Keratinocyte (primary cell): ENCODE measurements at places on chromosomes 2 and 18. TPM values are rescaled to one million over a fixed set of nuclear protein-coding genes. Genes with fewer than 3 reads are reported as not detected.

The DNAH7 gene
- polyA plus RNA-seq: 0.17 to 0.28 TPM (median 0.17 TPM) in 3 replicates

The CYS1 gene
- 0.14 to 0.52 TPM (median 0.48 TPM) in 3 replicates for polyA plus RNA-seq

The CD8B gene
- not detected in 3 replicates for polyA plus RNA-seq

The GCG gene
- not detected in 3 replicates for polyA plus RNA-seq

The TCF7L1 gene
- 0.82 to 2.6 TPM (median 1.0 TPM) in 3 replicates for polyA plus RNA-seq

The RAB6D gene
- polyA plus RNA-seq: 0.04 to 0.06 TPM (median 0.05 TPM) in 3 replicates

The PPP4R3B gene
- polyA plus RNA-seq: 14.7 to 30.1 TPM (median 16.5 TPM) in 3 replicates

The GPAT2 gene
- polyA plus RNA-seq: 0.05 to 0.29 TPM (median 0.06 TPM) in 3 replicates

DNA sequence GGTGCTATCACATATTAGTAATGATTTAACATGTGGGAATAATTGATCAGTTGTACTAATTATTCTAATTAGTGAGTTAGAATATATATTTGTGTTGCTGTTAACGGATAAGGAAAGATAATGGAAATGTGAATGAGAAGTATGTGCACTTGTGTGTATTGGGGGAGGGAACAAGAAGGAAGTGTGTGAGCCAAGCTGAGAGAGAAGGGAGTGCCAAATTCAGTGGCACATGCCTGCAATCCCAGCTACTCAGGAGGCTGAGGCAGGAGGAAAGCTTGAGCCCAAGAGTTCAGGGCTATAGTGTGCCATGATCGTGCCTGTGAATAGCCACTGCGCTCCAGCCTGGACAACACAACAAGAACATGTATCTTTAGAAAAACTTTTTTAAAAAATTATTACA lies 9.3 kb downstream of the BARD1 start:
- peaks cover 1% of the 10 kb centered on the region for H3K4me1 ChIP-seq
- H3K27ac ChIP-seq: no peak overlapping the region
- H3K4me3 ChIP-seq: no peak overlapping the region
- H3K27me3 ChIP-seq: no peaks in the 10 kb centered on the region
- no peak for DNase-seq

- no peaks in the 10 kb centered on the region for H3K36me3 ChIP-seq
- DNase-seq: no peak
- peak overlapping the region; percentile 14 for H3K4me3 ChIP-seq
- no peak overlapping the region for H3K27ac ChIP-seq
Measured at GRCh38 chr18:21074336-21075323, 37.0 kb downstream of the ROCK1 start.

- peaks cover 59% of the 10 kb centered on the region for H3K4me1 ChIP-seq
- peak overlapping the region; percentile 100 for H3K27ac ChIP-seq
- H3K4me3 ChIP-seq: no peak overlapping the region
- H3K36me3 ChIP-seq: no peaks in the 10 kb centered on the region
- H3K27me3 ChIP-seq: no peaks in the 10 kb centered on the region
- DNase-seq: peak; percentile 100
Measured at GRCh38 chr2:207337234-207338219, 171.8 kb upstream of the KLF7 start.

DNA sequence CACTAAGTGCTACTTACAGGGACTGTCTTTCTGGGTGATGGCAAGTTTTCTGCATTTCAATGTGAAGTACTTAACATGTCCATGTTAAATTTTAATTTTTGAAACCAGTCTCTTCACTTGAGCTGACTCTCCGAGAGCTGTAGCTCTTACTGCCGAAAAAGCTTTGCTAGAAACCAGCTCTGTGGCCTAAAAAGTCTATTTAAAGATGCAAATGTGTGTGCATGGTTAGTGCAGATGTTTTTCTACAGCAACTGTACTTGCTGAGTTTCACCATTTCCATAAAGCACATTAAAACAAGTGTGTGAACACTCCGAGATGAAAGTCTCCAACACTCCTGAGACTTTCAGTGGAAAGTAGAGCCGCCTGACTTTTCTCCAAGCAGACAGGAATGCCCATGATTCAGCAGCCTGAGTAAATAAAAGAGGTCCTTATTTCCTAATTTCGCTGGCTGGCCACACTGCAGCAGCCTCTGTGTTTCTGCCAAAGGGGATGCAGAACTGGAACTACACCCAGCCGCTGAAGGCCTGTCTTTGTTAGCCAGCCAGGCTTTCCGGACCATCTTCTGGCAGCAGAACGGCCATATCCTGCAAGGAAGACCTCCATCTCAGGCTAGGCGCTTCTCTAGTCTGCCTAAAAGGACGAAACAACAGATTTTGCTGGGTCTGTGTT lies 121.2 kb downstream of the ZNF521 start:
- H3K27ac ChIP-seq: no peak overlapping the region
- no peaks in the 10 kb centered on the region for H3K36me3 ChIP-seq
- DNase-seq: no peak
- H3K4me3 ChIP-seq: no peak overlapping the region

GRCh38 chr18:47978603-47979002 lies 48.1 kb upstream of the SMAD2 start:
- H3K4me3 ChIP-seq: no peak overlapping the region
- H3K4me1 ChIP-seq: no peaks in the 10 kb centered on the region
- no peak overlapping the region for H3K27ac ChIP-seq
- H3K36me3 ChIP-seq: no peaks in the 10 kb centered on the region
- peaks cover 16% of the 10 kb centered on the region for H3K27me3 ChIP-seq
- DNase-seq: no peak

- no peaks in the 10 kb centered on the region for H3K27me3 ChIP-seq
- no peak for DNase-seq
- no peaks in the 10 kb centered on the region for H3K36me3 ChIP-seq
- no peak overlapping the region for H3K4me3 ChIP-seq
- peaks cover 39% of the 10 kb centered on the region for H3K4me1 ChIP-seq
- no peak overlapping the region for H3K27ac ChIP-seq
Measured at GRCh38 chr2:63789338-63790020, 52.2 kb upstream of the UGP2 start.

GRCh38 chr2:138272524-138273195 lies 228.9 kb upstream of the SPOPL start:
- no peak for DNase-seq
- no peaks in the 10 kb centered on the region for H3K27me3 ChIP-seq
- H3K4me3 ChIP-seq: no peak overlapping the region
- H3K4me1 ChIP-seq: peaks cover 28% of the 10 kb centered on the region

- peaks cover 70% of the 10 kb centered on the region for H3K36me3 ChIP-seq
- no peak overlapping the region for H3K27ac ChIP-seq
- no peak overlapping the region for H3K4me3 ChIP-seq
- no peak for DNase-seq
- H3K4me1 ChIP-seq: no peaks in the 10 kb centered on the region
Measured at GRCh38 chr2:86072271-86072858, 33.3 kb downstream of the POLR1A start.

- no peaks in the 10 kb centered on the region for H3K4me1 ChIP-seq
- DNase-seq: no peak
- H3K27ac ChIP-seq: no peak overlapping the region
- H3K36me3 ChIP-seq: no peaks in the 10 kb centered on the region
- H3K27me3 ChIP-seq: no peaks in the 10 kb centered on the region
- no peak overlapping the region for H3K4me3 ChIP-seq
Measured at GRCh38 chr18:30920757-30921156, 121.8 kb downstream of the DSC3 start.

DNA sequence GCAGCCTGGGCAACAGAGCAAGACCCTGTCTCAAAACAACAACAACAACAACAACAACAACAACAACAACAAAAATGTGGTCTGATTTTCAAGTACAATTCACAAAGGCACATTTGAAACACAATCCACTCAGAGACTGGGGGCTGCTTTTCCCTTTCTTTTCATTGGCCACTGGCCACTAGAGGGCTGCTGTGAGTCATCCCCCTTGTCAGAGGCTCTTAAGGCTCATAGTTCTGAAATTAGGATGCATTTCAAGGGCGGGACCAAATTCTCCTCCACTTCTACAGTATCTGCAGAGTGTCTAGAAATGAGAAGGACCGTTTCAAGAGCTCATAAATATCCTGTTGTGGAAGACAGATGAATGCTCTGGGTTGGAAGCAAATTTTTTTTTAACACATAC lies 285.4 kb downstream of the NRXN1 start:
- DNase-seq: no peak
- H3K27me3 ChIP-seq: no peaks in the 10 kb centered on the region
- no peak overlapping the region for H3K27ac ChIP-seq
- no peak overlapping the region for H3K4me3 ChIP-seq
- H3K4me1 ChIP-seq: no peaks in the 10 kb centered on the region
- no peaks in the 10 kb centered on the region for H3K36me3 ChIP-seq

DNA sequence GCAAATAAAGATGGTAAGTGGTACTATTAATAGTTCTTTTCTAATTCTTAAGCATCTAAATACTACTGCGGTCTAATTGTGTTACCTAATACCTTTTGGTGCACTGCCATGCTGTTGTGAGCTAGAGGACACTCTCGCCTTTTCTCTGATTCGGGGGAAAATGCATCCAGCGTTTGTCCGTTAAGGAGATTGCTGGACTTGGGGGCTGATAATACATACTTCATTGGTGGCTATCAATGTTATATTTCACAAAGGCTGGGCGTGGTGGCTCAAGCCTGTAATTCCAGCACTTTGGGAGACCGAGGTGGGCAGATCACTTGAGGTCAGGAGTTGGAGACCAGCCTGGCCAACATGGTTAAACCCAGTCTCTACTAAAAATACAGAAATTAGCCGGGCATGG lies 141.7 kb upstream of the TWIST2 start:
- no peaks in the 10 kb centered on the region for H3K4me1 ChIP-seq
- H3K27ac ChIP-seq: no peak overlapping the region
- DNase-seq: no peak
- H3K4me3 ChIP-seq: no peak overlapping the region
- H3K27me3 ChIP-seq: no peaks in the 10 kb centered on the region
- H3K36me3 ChIP-seq: no peaks in the 10 kb centered on the region

GRCh38 chr2:143960177-143960576 lies 559.7 kb downstream of the ZEB2 start:
- H3K4me3 ChIP-seq: no peak overlapping the region
- H3K27ac ChIP-seq: no peak overlapping the region
- peaks cover 3% of the 10 kb centered on the region for H3K4me1 ChIP-seq
- no peak for DNase-seq

DNA sequence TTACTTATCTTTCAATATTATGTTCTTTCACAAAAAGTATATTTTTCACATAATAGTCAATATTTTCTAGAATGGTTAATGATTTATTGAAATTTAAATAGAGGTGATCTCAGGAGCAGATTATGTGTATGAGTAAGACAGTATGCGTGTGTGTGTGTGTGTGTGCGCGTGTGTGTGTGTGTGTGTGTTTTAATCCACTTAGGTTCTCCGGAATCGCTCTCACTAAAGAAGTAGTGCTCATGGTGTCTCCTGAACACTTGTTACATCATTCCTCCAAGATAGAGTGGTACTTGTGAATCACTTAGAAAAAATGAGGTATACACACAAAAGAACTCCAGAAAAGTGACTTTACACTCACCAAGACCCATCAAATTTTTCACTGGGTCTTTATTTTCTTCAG lies 91.0 kb upstream of the KCNH7 start:
- H3K27ac ChIP-seq: no peak overlapping the region
- no peaks in the 10 kb centered on the region for H3K36me3 ChIP-seq
- peaks cover 23% of the 10 kb centered on the region for H3K4me1 ChIP-seq

DNA sequence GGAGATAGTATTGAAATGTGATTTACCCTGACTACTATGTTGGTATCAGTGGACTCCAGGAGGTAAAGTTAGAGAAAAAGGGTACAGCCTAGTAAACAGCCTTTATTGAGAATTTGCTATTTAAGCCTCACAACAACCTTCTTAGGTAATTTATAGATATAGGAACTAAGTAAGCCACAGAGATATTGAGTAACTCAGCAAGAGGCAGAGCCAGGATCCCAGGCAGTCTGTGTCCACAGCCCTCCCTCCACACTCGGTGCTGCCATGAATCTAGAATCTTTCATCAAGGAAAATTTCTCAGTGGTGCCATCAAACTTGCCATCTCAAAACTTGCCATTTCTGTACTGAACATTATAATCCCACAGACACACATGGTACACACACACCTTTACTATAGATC lies 170.9 kb downstream of the CAPN13 start:
- no peak for DNase-seq
- H3K27me3 ChIP-seq: no peaks in the 10 kb centered on the region
- no peak overlapping the region for H3K27ac ChIP-seq
- no peak overlapping the region for H3K4me3 ChIP-seq

DNA sequence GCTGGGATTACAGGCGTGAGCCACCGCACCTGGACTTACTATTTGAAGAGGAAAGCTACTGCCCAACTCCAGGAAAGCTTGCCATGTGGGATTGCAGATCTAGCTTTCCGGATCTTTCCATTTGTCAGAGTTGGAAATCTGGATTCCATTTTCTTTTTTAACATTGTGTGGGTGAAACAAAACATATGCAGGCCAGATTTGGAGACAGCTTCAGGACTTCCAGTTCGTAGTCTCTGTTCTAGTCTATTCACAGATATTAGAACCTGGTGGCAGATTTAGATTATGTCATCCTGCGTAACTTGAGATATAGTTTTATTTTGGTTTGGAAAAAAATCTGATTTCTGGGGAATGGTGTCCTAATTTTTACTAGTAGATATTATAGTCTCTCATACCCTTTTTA lies 70.5 kb downstream of the ZNF236 start:
- no peak for DNase-seq
- no peak overlapping the region for H3K4me3 ChIP-seq
- no peaks in the 10 kb centered on the region for H3K4me1 ChIP-seq
- no peaks in the 10 kb centered on the region for H3K27me3 ChIP-seq
- H3K27ac ChIP-seq: no peak overlapping the region

DNA sequence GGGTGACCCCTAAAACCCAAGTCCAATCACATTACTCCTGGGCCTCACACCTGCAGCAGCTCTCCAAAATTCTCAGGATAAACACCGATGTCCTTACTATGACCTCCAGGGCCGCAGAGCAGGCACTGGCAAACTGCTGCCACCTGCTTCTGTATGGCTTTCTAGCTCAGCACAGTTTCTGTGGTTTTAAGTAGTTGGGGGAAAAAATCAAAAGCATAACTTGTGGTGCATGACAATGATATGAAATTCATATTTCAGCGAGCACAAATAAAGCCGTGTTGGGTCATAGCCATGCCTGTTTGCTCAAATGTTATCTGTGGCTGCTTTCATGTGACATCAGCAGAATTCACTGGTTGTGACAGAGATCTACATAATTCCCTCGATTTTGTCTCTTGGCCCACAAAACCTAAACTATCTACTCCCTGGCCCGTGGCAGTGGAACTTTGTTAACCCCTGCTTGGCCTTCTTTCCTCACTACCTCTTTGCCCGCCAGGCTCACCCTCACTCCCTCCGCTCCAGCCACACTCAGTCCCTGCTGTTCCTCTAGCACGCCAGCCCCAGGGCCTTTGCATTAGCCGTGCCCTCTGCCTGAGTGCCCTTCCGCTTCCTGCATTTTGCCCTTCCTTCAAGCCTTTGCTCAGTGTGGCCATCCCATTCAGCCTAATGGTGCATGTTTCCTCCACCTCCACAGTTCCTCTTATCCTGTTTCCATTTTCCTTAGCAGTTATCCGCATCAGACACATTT lies 108.3 kb downstream of the AGAP1 start:
- H3K4me3 ChIP-seq: no peak overlapping the region
- no peak overlapping the region for H3K27ac ChIP-seq
- no peaks in the 10 kb centered on the region for H3K36me3 ChIP-seq
- H3K27me3 ChIP-seq: no peaks in the 10 kb centered on the region
- H3K4me1 ChIP-seq: peaks cover 6% of the 10 kb centered on the region

DNA sequence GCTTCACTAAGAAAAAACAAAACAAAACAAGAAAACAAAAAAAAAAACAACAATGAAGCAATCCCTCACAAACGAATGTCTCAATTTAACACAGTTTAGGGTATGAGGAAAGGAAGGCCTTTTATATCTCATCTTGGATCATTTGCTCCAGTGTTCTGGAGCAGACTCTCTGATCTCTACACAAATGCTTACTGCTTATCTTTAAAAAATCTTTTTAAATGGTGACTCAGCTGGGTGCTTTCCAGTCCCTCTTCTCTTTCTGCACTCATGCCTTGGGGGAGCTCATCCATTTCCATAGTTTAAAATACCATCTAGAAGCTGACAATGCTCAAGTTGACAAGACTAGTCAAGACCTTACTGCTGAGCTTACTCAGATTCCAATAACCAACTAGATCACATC lies 56.2 kb downstream of the ETAA1 start:
- peaks cover 40% of the 10 kb centered on the region for H3K4me1 ChIP-seq
- DNase-seq: no peak
- no peaks in the 10 kb centered on the region for H3K27me3 ChIP-seq
- no peak overlapping the region for H3K4me3 ChIP-seq
- H3K36me3 ChIP-seq: no peaks in the 10 kb centered on the region
